CD4-positive, alpha-beta T cell treated with Interleukin-12 subunit alpha and Interleukin-12 subunit beta, for 1 hour (primary cell): ENCODE measurements at places on chromosomes 7 and 10.

DNA sequence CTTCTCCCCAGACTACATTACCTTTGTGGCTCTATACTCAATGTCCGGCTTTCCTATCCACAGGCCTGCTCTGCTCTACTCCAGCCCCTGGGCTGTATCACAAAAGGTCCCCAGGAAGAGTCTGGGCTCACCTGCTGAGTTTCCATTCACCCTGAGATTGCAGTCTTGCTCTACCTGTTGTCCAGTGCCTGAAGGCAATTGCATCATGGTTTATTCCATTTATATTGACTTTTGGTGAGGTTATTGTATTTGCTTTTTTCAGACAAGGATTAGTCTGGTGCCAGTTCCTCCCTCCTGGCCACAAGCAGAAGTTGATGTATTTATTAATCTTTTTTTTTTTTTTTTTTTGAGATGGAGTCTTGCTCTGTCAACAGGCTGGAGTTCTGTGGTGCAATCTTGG lies 273.1 kb downstream of the XPNPEP1 start:
- DNase-seq, result no peak

DNA sequence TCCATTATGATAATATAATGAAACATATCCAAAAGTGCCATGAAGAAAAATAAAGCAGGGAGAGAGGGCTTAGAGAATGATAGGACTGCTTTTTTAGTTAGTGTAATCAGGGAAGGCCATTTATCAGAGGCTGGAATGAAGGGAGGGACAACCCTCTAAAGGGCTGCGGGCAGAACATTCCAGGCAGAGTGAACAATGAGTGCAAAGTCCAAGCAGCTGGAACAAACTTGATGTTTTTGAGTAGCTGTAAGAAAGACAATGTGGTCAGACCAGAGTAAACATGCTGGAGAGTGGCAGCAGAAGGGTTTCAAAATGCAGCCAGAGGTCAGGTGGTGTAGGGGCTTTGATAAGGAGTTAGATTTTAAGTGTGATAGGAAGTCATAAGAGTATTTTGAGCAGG lies 65.6 kb upstream of the CCDC6 start:
- DNase-seq, result no peak

DNA sequence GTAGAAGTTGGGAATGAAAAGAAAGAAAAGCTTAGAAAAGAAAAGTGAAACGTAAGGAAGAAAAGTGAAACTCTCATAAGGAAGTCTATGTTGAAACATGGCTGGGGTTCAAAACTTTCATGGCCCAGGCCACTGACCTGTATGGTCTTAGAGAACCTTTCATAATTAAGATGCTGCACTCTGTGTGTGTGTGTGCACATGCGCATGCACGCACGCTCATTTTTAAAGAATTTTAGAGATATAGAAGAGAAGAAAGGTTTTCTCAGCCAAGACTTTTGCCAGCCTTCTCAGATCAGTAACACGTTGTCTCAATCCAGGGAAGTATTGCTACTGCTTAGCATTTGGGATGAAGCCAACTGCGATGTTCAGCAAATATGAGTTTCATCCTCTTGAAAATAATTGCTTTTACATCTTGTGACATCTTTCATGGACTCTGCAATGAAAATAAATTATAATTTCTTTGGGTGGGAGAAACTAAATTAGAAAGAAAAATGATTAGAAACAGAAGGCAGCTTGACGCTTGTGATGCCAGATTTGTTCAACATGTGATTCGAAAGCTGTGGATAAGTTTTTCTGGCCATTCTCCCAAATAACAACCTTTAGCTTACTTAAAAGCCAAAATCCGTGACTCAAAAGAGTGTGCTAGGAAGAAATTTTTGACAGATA lies 16.2 kb upstream of the SLC26A4 start:
- no peak for DNase-seq

- DNase-seq, result no peak
Observed at GRCh38 chr7:128910569-128910945, at the start of gene KCP. TSS of gene KCP (minus strand) at chr7:128910709. CDS start at chr7:128910676, 33 bp downstream.

DNA sequence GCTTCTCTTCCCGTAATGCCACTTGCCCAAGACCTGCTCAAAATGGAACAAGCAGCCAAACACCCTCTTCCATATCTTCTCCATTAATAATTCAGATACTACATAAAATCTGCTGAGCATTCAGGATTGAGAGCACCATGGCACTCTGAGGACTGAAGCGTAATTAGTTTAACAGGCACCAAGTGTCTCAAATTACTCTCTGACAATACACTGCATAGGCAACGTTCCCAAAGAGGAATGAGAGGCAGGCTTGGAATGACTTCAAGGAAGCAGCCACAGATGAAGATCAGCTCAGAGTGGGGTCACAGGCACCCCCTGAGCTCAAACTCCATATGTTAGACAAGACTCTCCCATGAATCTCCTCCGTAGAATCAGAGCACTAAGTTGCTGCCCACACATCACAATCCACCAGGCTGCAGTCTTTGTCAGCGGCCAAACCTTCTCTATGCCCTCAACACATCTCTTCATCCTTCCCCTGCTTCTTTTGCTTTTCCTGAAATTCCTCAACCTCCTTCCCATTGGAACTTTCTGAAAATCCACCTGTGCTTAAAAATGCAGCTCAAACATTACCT lies 4.7 kb upstream of the ABLIM1 start:
- DNase-seq, result no peak

- DNase-seq, result no peak
Observed at GRCh38 chr10:5943536-5943935, 33.8 kb downstream of the IL15RA start.

- no peak for DNase-seq
Observed at GRCh38 chr7:128131115-128131514, 99.9 kb upstream of the LRRC4 start.

GRCh38 chr10:92892691-92893054 lies 44.4 kb downstream of the EXOC6 start:
- no peak for DNase-seq

DNA sequence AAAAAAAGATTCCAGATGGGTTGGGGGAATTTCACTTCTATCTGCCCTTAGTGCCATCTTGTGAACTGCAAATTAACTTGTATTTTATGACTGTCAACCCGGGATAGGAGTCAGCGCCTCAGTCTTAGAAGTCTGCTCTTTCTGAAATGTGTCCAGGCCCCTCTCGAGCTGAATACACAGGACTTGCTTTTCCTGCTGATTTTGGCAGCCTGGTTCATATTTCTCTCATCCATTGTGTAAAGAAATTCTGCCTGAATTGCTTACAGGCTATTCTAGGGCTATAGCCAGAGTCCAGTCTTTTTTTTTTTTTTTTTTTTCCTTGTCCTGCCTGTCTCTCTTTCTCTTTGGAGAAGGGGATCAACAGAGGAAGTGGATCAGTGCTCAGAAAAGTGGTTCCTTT lies 24.6 kb downstream of the GATA3 start:
- DNase-seq, result no peak

- DNase-seq, result no peak
Observed at GRCh38 chr7:39577229-39577874, 11.1 kb downstream of the YAE1 start.

GRCh38 chr7:4394736-4395135 lies 287.4 kb upstream of the FOXK1 start:
- DNase-seq, result no peak

GRCh38 chr10:93826355-93826754 lies 67.4 kb upstream of the SLC35G1 start:
- DNase-seq, result no peak
